ENCODE measurements at places on chromosomes 5 and 9. TPM values are rescaled to one million over a fixed set of nuclear protein-coding genes. Genes with fewer than 3 reads are reported as not detected.

Gene MEIKIN
- not detected for total RNA-seq

Gene THBS4
- total RNA-seq: under 0.01 TPM

Gene NR4A3
- 0.09 TPM for total RNA-seq

Gene FBXL7
- total RNA-seq: 6.1 TPM

Gene ZNF879
- total RNA-seq: 5.6 TPM

Gene ACTBL2
- 0.28 TPM for total RNA-seq

Gene B4GALT1
- 20.0 TPM for total RNA-seq

Gene ADAMTSL2
- total RNA-seq: 0.75 TPM

Gene CCNO
- total RNA-seq: 0.09 TPM

Gene TAF11L10
- not detected for total RNA-seq

Measured in endothelial cell of coronary artery (primary cell).